ENCODE measurements at places on chromosomes 12 and 14. TPM values are rescaled to one million over a fixed set of nuclear protein-coding genes. Genes with fewer than 3 reads are reported as not detected.

DNA sequence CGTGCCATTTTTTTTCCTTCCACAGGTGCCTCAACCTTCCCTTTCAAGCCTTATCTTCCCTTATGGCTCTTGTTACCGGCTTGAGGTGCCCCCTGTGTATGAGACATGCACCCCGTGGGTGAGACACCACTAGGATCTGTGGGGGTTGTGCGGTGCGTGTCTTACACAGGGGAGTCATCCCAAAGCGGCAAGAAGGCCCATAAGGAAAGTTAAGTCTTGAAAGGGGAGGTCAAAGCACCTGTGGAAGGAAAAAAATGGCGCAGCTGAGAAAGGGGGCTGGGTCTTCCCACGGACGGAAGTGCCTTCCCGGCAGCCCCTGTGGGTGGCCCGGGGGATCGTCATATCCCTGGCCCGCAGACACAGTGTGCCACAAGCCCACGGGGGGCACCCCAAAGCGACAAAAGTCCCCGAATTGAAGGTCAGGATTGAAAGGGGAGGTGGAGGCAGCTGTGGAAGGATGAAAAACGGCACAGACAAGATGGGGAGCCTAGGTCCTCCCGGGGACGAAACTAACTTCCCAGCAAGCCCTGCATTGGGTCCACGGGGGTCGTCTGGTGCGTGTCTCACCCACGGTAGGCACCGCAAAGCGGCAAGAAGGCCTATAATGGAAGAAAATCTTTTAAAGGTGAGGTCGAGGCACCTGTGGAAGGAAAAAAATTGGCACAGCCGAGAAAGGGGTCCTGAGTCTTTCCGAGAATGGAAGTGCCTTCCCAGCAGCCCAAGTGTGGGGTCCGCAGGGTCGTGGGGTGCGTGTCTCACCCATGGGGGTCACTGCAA is 273.3 kb downstream of the ALG10 start:
- DNase-seq = no peak

- no peak for DNase-seq
These were observed 30.1 kb upstream of the TSPAN11 start for GRCh38 chr12:30896461-30896860.

DNA sequence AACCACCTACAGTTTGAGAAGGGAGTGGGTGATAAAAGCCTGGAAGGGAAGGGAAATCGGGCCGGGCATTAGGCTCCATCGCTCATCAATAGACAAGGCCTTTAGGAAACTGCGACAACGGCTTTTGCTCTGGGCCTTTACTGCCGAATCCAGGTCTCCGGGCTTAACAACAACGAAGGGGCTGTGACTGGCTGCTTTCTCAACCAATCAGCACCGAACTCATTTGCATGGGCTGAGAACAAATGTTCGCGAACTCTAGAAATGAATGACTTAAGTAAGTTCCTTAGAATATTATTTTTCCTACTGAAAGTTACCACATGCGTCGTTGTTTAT is 261 bp upstream of the RNU7-1 start:
- DNase-seq = no peak

DNA sequence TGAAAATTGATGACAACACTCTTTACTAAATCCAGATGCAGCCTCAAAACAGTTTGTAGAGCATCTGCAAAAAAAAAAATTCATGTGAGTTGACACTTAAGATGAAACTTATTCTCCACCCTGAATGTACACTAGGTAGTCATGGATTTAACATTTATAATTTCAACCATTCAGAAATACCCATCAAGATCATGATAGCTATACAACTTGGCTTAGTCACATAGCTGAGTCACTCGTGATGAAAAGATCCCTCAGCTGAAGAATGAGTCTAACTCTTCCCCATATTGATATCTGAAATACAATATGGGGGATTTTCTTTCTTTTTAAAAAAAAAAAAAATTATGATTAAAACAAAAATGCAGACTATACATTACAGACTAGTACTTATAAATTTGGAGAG is 104.8 kb upstream of the PLEKHG7 start:
- DNase-seq = no peak

CRIP2 gene
- total RNA-seq = 13.0 TPM
